ENCODE measurements at places on chromosomes 5 and 9.
A peak's percentile ranks its signal among the peaks of the same experiment; 100 is the strongest.

GRCh38 chr9:72635197-72635596 lies 113.8 kb downstream of the TMC1 start:
- no peak for DNase-seq

DNA sequence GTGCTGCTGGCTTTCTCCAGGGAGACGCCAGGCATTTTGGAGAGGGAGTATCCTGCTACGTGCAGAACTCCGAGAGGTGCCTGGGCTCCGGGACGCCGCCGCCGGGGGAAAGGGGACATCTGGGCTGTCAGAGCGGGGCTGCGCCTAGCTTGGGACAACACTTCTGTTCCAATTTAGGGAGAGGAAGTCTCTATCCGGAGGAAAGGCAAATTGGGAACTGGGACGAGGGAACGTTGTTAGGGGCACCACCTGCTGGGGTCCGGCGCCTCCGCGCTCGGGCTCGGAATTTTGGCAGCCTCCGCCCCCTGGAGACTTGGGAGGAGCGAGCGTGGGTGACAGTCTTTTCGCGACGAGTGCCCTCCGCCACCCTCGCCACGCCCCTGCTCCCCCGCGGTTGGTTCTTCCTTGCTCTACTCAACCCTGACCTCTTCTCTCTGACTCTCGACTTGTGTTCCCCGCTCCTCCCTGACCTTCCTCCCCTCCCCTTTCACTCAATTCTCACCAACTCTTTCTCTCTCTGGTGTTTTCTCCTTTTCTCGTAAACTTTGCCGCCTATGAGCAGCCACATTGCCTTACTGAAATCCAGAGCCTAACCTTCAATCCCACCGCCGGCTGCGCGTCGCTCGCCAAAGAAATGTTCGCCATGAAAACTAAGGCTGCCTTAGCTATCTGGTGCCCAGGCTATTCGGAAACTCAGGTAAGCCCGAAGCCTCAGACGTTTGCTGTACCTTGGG lies 1.6 kb downstream of the TSLP start:
- peak; percentile 40 for DNase-seq

DNA sequence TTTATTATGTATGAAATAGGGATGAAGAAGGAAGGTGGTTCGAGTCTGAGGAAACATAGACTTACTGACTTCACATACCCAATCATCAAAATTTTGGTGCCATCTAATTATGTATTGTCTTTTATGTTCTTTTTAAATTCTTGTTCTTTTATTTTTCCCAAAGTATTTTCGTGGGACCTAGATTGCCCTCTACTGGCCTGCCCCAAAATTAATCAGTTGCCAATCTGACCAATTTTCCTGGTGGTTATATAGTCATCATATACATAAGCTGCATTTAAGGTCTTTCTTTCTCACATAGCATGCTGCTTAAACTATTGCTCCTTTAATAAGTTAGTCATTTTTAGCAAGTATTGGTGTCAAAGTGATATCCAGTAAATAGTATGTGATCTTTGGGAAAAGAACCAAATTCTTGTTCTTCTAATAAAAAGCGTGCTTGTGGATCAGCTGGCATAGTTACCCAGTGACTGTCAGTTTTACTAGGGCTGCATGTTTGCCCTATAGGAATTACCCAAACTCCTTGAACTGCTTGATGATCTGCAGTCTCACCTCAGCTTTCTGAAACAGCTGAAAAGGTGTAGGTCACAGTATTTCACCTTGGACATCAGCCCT lies 223.5 kb downstream of the SH3GL2 start:
- DNase-seq: peak; percentile 38

GRCh38 chr9:755454-756381 lies 85.8 kb upstream of the DMRT1 start:
- DNase-seq: no peak

- peak; percentile 12 for DNase-seq
Measured at GRCh38 chr9:28212979-28213378, 639.7 kb upstream of the C9orf72 start.

DNA sequence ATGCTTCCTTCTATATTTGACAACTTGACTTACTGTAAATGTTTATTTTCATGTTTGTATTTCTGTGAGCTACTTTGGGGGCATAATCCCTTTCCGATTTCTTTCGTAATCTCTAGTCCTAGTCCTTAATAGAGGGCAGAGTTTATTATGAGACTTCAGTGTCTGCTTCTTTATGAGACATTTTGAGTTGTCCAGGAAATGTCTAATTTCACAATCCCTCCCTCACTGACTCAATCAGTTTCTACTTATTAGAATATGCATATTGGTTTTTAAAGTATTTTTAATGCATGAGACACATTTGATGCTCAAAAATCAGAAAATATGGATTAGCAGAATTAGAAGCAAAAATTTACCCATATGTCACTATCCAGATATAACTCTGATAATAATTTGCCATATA lies 160.9 kb downstream of the FOCAD start:
- no peak for DNase-seq

DNA sequence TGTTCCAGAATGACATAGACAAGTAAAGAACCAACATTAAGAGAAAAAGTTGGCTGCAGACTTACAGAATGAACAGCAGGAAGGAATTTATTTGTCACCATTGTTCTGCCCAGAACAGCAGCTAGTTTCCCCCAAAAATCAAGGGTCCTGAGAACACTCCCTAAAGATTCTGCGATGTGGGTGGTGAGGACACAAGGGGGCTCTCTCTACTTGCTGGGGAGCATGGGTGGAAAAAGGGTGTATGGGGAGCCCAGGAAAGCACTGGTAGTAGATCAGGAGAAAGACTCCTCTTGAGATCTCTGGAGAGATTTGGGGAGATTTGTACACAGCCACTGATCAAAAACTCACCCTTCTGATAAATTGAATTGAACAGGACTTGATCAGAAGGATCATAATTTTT lies 316.5 kb downstream of the KCTD16 start:
- DNase-seq: no peak

Data from cardiac muscle cell (in vitro differentiated cells and primary cell).